ENCODE measurements at places on chromosomes 12 and 14.
A peak's percentile ranks its signal among the peaks of the same experiment; 100 is the strongest.

GRCh38 chr12:52250048-52250990 is 17.3 kb downstream of the KRT7 start:
- DNase-seq: no peak

DNA sequence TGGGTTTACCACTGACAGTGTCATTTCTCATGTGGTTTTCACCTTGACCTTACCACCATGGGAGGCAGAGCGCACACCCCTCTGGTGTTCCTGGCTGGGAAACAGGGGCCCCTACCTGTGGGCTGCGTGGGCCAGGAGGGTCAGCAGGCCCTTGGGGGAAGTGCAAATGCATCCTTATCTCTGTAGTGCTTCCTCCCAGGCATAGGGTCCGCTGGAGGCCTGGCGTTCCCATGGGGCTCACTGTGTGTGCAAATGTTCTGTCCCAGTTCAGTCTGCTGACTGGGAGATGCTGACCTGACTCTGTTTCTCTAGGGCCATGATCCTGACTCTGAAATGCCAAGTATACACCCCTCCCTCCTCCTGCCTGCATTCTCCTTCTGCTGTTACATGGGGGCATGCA is 81.3 kb downstream of the SLC25A47 start:
- no peak for DNase-seq

GRCh38 chr14:63431466-63431865 is 111.7 kb downstream of the PPP2R5E start:
- no peak for DNase-seq

DNA sequence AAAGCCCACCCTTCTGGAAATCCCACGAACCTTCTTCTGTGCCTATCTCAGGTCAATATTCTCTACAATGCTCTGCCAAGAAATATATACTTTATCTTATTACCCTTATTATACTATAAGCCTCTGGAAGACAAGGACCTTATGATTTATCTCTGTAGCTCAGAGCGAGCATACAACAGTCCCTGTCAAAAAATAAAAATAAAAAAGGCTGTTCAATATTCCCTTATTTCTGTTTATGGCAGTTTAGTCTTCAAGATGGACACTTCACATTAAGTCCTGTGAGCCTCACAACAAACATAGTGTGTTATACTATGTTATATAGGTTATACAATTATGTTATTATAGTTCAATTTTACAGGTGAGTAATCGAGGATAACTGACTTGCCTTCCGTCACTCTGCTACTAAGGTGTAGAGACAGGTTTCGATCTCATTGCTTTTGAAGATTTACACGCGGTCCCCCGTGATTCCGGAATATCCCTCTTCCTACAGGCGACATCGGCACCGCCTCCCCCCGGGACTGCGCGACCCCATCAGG is 562 bp downstream of the EAPP start:
- no peak for DNase-seq

GRCh38 chr14:22526744-22527143 is 62.3 kb downstream of the DAD1 start:
- no peak for DNase-seq

- peak; percentile 40 for DNase-seq
Observed at GRCh38 chr14:70827347-70827746, 18.0 kb upstream of the MAP3K9 start.

- peak; percentile 1 for DNase-seq
Observed at GRCh38 chr14:81625343-81625742, 91.7 kb upstream of the SEL1L start.

GRCh38 chr12:45654002-45654665 is 75.4 kb upstream of the ARID2 start:
- no peak for DNase-seq

GRCh38 chr12:122834104-122834920 is 945 bp upstream of the HIP1R start:
- DNase-seq: peak; percentile 36

DNA sequence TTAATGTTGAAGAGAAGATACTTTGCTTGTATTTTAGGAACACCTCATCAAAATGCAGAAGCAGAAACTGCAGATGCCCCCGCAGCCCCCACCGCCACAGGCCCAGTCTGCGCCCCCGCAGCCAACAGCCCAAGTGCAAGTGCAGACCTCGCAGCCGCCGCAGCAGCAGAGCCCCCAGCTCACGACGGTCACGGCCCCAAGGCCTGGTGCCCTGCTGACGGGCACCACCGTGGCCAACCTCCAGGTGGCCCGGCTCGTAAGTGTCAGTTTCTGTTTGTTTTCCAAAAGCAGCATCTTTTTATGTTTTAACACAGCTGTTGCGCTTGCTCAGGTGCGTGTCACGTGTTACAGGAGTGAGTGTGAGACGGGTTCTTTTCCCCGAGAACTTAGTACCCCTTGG is 79.5 kb downstream of the DDX51 start:
- no peak for DNase-seq

- DNase-seq: no peak
Observed at GRCh38 chr12:16590645-16591044, 15.3 kb downstream of the LMO3 start.

GRCh38 chr12:101992091-101992490 is 69.7 kb downstream of the WASHC3 start:
- peak; percentile 23 for DNase-seq

GRCh38 chr14:75252254-75252837 is 26.3 kb upstream of the FOS start:
- DNase-seq: no peak
